H54 (cell line): ENCODE measurements at places on chromosomes 16 and 17.

DNA sequence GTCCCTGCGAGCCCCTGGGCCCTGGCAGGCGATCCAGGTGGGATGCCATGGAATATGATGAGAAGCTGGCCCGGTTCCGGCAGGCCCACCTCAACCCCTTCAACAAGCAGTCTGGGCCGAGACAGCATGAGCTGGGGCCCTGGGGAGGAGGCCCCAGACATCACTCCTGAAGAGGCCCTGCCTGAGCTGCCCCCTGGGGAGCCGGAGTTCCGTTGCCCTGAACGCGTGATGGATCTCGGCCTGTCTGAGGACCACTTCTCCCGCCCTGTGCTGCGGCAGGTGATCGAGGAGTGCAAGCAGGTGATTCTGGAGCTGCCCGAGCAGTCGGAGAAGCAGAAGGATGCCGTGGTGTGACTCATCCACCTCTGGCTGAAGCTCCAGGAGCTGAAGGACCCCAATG lies 33.1 kb downstream of the CDRT15L2 start:
- no peak for DNase-seq

DNA sequence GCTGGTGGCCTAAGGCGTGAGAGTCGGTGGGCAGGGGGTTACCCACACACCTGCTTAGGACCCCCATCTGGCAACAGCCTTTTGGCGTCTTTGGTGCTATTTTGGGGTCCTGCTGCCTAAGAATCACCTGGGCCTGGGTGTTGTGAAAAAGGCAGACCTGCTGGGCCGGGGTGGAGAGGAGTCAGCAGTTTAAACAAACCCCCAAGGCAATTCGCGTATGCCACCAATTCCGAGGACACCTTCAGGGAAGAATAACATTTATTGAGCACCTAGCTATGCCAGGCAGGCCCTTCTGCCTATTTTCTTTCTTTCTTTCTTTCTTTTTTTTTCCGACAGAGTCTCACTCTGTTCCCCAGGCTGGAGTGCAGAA lies 53.9 kb upstream of the TOB1 start:
- no peak for DNase-seq

DNA sequence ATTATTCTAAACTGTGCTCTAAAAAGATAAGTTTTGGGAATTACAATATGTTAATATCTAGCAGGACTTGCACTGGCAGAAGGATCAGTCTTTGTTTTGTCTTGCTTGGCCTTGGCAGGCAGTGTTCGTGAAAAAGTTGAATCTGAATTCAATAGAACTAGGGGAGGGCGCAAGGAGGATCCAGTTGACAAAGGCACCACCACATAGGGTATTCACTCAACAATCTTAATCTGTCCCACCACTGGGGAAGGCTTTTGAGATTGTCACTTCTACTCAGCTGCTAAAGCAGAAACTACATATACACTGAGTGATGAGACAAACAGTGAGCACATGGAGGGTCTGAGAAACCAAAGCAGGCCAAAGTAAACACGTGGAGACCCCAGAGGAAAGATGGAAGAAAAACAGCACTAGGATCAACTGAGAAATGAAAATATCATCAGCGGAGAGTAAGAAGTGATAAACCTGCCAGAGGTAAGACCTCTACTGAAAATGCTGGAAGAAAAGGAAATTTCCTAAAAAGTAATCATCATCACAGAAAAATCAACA lies 2.4 kb downstream of the AMFR start:
- no peak for DNase-seq

DNA sequence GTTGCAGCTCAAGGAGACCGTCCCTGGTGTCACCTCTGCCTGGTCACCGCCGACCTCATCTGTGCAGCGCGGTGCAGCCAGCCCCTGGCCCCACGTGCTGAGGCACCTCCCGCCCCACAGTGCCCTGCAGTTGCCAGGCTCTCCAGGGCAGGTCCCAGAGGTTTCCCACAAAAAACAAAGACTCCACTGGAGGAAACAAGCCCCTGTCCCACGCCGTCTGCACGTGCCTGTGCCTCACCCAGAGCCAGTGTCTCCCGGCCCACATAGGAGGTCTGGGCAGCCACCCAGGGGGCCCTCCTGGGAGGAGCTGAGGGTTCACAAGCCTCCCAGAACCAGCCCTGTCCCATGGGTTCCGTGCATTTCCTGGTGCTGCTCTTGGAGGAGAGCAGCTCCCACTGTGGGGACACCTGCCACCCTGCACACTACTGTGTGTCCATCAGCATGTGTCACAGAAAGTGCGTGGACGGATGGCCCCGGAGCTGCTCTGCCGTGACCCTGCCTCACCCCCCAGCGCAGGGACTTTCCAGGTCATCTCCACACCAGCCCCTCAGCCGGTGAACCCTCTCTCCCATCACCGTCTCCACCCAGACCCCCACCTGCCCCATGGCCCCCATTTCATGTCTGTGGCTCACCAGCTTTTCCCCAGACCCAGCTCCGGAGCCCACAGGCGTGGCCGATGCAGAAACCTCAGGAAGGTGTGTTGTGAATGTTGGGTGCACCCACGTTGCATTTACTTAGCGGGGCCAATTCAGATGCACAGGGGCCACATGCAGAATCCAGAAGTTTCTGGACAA lies 17.0 kb upstream of the CDH15 start:
- no peak for DNase-seq

- DNase-seq, result no peak
Observed at GRCh38 chr17:64091571-64091970, 38.4 kb downstream of the ERN1 start.

GRCh38 chr16:4092547-4093265 lies 23.5 kb downstream of the ADCY9 start:
- DNase-seq, result no peak

DNA sequence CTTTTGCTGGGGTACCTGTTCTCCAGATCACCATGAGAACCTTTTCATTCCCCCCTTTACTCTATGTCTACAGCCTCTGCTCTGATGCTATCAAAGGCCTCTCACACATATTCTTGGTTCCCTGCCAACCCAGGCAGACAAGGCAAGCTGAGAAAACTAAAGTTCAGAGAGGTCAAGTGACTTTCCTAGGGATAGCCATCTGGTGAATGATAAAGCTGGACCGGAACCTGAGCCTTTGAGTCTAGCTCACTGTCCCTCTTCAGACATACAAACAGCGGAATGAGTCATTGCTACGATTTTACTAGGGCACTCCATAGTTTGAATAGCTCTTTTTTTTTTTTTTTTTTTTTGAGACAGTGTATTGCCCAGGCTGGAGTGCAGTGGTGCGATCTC lies 73.3 kb downstream of the XYLT1 start:
- no peak for DNase-seq

DNA sequence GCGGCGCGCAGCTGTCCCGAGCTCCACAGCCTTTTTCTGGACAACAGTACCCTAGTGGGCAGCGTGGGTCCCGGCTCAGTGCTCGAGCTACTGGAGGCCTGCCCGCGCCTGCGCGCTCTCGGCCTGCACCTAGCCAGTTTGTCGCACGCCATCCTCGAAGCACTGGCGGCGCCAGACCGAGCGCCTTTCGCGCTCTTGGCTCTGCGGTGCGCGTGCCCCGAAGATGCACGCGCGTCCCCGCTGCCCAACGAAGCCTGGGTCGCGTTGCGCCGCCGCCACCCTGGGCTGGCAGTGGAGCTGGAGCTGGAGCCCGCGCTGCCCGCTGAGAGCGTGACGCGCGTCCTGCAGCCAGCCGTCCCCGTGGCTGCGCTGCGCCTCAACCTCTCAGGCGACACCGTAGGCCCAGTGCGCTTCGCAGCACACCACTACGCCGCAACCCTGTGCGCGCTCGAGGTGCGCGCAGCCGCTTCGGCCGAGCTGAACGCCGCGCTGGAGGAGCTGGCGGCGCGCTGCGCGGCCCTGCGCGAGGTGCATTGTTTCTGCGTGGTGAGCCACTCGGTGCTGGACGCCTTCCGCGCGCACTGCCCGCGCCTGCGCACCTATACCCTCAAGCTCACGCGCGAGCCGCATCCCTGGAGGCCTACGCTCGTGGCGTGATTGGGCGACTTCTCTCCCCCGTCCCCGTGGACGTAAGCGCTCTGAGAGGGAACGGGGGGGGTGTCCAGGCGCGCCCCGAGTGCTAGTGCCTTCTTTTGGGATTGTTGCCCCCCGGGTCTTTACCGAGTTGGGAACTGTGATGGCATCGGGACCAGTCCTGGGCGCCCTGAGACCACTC lies 1.2 kb upstream of the HSF4 start:
- DNase-seq, result no peak

- DNase-seq, result no peak
Observed at GRCh38 chr16:88714420-88715302, 8.4 kb downstream of the CTU2 start.

- DNase-seq, result no peak
Observed at GRCh38 chr16:30005341-30006094, 5.3 kb downstream of the DOC2A start.
